ENCODE measurements at places on chromosomes 7 and 10.

DNA sequence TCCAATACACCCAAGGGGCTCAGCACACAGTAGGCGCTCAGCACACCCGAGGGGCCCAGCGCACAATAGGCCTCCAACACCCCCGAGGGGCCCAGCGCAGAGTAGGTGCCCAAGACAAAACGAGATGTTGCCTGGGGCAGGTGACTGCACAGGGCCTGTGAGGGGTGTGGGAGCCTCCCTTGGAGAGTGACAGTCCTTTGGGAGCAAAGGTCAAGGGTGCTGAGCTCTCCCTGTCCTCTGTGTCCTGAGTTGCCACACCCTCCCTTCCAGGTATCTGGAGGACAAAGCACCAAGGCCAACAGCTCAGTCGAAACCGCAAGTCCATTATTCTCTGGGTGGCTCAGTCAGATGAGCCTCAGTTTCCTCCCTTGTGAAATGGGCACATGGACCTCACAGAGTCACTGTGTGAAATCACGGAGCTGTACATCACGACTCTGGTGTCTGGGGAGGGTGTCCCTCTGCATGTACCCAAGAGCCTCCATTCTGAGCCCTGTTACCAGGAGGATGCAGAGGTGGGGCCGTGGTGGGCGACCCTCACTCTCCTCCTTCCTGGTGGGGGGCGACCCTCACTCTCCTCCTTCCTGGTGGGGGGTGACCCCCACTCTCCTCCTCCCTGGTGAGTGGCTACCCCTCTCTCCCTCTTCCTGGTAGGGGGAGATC, 81.3 kb downstream of the FOXL3 start:
- peak; percentile 18 for DNase-seq

DNA sequence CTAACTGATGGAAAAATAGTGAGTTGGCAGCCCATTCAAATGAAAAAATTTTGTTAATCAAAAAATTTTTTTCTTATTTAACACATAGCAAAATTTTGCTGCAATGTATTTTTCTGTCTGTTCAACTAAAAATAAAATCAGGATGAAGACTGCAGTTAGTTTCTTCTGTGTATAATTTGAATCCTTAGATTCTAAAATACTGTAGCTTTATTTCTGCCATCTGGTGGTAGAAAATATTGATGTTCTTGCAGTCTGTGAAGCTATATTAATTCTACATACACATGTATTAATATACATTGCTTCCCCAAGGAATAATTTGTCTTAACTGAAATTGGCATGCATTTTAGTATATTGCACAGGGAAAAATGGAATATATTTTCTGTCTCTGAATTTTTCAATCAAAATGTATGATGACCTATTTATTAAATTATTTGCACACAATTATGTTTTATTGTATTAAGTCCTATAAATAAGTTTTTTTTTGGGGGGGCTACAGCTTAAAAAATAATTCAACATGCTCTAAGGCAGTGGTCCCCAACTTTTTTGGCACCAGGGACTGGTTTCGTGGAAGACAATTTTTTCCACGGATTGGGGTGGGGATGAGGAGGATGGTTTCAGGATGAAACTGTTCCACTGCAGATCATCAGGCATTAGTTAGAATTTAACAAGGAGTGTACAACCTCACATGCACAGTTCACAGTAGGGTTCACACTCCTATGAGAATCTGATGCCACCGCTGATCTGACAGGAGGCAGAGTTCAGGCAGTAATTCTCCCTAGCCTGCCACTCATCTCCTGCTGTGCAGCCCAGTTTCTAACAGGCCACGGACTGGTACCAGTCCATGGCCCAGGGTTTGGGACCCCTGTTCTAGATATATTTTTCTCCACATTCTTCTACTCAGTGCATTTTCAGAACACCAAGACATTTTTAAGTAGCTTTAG, 119.4 kb downstream of the GNAT3 start:
- DNase-seq = peak; percentile 67

GRCh38 chr10:6163364-6164270, 39.1 kb upstream of the PFKFB3 start:
- peak; percentile 92 for DNase-seq

- DNase-seq = peak; percentile 12
These were observed 10.1 kb downstream of the OTUD1 start for GRCh38 chr10:23448802-23449570.

- no peak for DNase-seq
These were observed 6.6 kb downstream of the BBIP1 start for GRCh38 chr10:110912374-110912773.

- no peak for DNase-seq
These were observed 164.3 kb upstream of the SVIL start for GRCh38 chr10:29798921-29799690.

GRCh38 chr7:117858712-117859111, 14.5 kb downstream of the CTTNBP2 start:
- no peak for DNase-seq
